ENCODE measurements at places on chromosomes 7 and 10. TPM values are rescaled to one million over a fixed set of nuclear protein-coding genes. Genes with fewer than 3 reads are reported as not detected.

- no peak for DNase-seq
Measured at GRCh38 chr10:920450-920849, 11.1 kb downstream of the LARP4B start.

Gene GIMAP5
- 36.7 TPM for total RNA-seq

Gene DLD
- total RNA-seq = 61.8 TPM

DNA sequence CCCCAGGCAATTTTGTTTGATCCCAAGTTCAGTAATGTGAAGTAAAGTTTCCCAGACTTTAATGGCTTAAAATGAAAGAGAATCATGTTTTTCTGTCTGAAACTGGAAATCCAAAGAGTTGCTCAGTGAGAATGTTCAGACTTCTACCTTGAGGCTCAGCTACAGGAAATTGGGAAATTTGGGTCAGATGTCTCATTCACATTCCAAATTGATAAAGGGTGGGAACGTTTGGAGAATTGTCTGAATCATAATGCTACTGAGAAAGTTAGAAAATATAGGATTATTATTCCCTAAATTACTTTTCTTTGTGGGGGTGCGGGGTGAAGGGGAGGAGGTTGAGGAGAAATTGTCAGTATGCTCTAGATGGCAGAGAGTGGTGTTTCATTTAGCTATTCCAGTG is 773.9 kb downstream of the LRMDA start:
- DNase-seq = no peak

DNA sequence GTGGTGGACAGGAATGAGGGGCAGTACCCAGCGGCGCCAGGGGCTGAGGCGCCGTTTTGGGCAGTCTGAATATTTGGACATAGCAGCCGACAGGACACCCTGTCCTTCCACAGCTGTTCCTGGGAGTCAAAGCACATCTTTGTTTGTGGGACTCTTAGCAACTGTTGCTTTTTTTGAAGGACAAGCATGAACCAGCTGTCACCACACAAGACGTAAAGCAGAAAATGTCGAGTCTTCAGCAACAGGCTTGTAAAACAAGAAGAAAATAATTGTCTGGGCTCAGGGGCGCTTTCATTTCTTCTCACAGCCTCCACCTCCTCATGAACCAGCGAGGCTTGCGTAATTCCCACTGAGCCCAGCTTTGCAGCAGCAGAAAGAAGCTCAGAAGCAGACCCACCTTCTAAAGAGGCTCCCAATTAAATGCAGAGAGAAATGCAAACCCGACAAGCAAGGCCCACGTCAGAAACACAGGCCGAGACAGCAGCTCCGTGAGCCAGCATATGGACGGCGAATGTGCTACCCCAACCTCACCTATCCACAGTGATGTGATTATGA is 68.9 kb upstream of the DNAAF5 start:
- DNase-seq = no peak

GRCh38 chr10:111360260-111360925 is 283.6 kb downstream of the ADRA2A start:
- no peak for DNase-seq

GRCh38 chr7:30920021-30920583 is 8.4 kb downstream of the AQP1 start:
- peak; percentile 8 for DNase-seq

Measured in tibial nerve (tissue), 4 donors.